Right ventricle myocardium superior (tissue), 1 donor: ENCODE measurements at places on chromosomes 3 and 15. TPM values are rescaled to one million over a fixed set of nuclear protein-coding genes. Genes with fewer than 3 reads are reported as not detected.

DNA sequence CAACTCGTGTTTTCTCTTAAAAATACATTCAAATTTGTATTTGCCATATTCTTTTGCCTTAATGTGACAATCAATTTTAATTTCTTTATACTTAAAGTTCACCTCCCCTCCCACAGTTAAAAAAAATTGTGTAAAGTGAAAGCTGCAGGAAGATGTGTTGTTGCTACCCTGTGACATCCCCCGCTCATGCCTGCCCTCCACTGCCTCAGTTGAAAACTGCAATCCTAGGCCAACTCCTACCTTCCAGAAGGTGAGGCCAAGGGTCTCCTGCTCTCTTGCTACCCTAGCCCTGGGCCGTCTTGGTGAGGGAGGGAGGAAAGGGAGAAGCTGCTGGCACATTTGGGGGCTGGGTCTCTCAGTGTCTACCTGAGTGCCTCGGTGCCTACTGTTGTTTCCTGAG, 57.0 kb upstream of the CMTM7 start:
- no peak for DNase-seq

DNA sequence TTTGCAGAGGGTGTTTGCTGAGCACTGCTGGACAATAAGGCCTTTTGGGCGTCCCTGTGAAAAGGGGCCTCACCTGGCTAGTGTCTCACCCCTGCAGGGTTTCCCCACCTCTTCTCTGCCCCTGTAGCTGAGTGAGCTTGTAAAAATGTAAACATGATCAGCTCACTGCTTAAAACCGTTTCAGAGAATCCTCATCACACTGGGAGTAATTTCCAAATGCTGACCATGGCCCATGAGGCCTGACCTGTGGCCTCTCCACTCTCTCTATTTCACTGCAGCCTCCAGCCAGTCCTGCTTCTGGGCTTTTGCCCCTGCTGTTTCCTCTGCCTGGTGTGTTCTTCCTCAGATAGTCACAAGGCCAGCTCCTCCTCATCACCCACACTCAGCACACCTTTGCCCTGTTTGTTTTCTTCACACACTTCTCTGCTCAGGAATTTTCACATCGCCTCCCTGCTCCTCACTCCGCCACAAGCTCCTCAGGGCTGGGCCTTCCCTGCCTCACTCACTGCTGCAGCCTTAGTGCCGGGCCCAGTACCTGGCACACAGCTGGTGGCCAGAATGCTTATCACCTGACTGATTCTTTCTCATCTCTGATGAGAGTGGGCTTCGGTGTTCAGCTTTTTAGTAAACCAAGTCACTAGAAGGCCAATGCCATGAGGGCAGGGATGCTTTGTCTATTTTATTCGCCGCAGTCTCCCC, 79.3 kb upstream of the SEC13 start:
- no peak for DNase-seq

DNA sequence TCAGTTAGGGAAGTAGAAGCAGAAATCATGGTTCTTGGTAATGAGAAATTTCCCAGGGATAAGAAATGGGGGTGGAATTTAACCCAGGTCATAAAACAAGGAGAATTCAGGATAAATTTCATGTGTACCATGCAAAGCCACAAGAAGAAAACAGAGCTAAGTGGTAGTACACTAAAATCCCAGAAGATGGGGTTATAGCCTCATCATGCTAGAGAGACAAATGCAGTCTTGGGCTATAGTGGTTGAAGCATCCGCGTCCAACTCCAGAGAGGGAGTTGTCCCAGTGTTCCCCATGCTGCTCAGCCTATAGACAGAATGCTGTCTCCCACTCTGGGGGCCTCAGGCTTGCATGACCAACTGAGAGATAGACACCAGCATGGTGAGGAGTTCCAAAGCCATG, 36.2 kb upstream of the CLRN1 start:
- no peak for DNase-seq

GRCh38 chr3:194251891-194252560, 99.1 kb downstream of the CPN2 start:
- DNase-seq: no peak

GRCh38 chr15:39593656-39594445, 13.0 kb downstream of the THBS1 start:
- DNase-seq: no peak

DNA sequence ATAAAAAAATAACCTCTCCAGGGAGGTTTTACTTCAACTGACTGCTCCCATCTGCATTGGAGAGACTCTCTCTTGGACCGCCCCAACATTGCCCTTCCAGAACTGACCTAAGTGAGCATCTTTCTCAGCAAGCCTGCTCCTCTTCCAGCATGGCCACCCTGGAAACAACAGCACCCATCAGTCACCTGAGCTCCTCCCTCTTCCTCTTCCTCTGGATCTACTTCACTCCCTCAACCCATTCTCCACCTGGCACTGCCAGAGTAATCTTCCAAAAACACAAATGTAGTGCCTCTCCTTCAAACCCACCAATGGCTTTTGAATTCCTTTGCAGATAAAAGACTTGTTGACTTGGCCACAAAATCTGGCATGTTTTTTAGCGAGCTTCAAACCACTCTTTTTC, 128.8 kb upstream of the NR2F2 start:
- DNase-seq: no peak

GRCh38 chr3:122677216-122677615, 3.4 kb upstream of the PARP14 start:
- DNase-seq: no peak

DNA sequence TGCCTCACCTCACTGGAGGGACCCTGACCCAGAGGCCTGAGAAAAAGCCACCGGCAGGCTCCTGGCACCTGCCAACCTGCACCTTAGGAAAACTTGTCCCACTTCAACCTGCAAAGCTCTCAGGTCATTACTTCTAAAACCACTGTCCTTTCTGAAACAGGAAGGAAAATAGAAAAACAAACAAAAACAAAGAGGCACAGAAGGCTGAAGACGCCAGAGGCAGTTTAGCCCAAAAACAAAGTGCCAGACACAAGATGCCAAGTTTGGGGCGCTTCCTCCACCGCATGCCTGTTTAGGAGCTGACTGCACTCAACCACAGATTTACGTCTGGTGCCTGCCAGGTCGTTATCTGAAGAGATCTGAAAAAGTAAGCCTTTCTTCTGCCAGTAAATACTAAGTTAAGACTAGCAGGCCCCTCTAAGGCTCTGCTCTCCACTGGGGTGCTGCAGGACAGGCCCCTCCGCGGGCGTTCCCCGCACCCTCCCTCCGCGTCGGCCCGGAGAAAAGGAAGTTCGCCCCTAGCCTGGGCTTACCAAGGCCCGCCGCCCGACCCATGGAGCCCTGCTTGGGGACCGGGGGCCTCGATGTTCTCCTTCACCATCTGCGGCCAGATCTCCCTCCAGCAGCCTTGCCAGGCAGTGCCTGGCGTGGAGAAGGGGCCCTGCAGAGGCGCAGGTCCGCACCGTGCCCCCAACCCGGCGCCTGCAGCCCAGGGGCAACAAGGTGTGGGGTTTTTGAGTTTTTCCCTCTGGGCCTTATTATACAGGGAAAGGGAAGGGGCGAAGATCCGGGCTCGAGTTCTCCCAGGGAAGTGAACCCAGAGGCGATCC, 1.3 kb downstream of the GOLGA8A start:
- DNase-seq: no peak

DNA sequence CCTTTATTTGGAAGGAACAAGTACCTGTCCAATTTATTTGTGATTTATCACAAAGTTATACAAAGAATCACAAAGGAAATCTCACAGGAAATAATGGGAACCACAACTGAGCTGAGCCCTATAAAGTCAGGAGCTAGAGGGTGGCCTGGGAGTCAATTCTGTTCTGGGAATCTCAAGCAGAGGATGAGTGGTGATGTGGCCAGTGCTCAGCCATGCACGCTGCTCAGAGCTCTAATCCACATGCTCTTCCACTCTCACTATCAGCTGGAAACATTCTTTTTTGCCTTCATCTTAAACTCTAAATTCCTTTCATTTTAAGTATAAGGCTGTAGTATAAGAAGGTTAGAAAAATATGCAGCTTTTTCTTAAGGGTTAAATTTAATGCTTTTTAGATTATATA, 36.6 kb downstream of the UACA start:
- no peak for DNase-seq

GRCh38 chr15:78314181-78314581, 14.8 kb upstream of the SKIC8 start:
- no peak for DNase-seq

DNA sequence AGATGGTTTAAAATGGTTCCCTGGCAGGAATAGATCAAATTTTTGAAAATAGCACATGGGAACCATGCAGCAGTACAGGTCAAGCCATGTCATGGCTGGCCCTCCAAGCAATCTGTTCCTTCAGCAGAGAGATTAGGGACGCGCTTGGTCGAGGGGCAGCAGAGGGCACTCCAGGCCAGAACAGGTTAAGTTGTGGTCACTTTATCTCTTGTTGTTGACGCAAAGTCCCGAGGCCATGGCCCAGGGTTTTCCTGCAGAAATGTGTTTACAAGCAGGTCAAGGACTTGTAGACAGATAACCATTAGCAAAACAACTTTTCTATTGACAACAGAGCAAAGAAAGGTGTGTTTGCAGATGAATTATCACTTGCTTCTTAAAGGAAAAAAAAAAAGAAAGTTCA, 570.0 kb upstream of the NR2F2 start:
- no peak for DNase-seq

DNA sequence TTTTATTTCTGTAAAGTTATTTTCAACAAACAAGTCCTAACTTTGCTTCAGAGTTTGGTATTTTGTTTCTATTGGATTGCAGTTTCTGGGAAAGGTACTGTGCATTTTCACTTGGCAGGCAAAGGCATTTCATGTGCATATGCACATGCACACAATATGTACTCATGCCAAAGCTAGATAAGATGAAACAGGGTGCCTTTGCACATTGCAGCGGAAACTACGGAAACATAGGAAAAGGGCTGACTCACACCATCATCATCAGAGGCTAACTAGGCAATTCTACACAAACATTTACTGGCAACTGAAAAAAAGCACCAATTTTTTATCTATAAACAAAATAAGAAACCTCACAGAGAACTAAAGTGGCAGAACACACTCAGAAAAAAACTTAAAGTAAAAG, 550.6 kb upstream of the NECTIN3 start:
- no peak for DNase-seq

GRCh38 chr3:89808680-89809197, 701.3 kb downstream of the EPHA3 start:
- no peak for DNase-seq

- no peak for DNase-seq
Observed at GRCh38 chr15:90581771-90582352, 52.1 kb downstream of the CRTC3 start.

GRCh38 chr3:106326941-106327695, 458.3 kb upstream of the CBLB start:
- no peak for DNase-seq

DNA sequence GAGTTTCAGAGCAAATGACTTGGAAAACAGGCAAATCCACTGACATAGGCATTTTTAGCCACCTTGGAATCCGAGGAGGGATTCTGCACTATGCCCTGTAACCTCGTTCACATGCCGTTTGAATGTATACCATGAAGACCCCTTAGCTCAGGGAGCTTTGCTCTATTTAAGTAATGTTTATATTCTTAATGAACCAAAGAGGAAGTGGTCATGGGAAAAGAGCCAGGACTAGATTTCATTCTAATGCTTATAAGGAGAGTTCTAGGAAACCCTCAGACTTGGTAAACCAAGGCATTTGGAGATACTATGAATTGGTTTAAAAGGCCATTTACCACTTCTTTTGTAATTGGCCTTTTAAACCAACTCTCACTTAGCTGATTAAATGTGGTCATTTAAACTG, 178.9 kb downstream of the IGF1R start:
- DNase-seq: no peak

DNA sequence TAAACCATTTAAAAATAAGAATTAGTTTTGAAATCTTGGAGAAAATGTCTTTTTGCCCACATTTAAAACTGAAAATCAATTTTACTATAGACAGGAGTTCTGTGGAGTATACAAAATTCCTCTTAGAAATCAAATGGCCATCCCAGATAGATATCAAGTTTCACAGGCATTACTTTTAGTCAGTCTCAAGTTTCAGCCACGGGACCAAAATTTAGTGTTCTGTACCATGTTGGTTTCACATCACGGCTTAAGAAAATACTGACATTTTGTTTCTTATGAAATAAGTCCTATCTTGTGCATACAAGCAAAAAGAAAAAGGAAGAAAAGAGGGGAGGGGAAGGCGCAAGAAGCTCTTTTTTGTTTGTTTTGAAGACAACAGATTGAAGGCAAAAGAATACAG, 45.7 kb downstream of the EIF2AK4 start:
- no peak for DNase-seq

DNA sequence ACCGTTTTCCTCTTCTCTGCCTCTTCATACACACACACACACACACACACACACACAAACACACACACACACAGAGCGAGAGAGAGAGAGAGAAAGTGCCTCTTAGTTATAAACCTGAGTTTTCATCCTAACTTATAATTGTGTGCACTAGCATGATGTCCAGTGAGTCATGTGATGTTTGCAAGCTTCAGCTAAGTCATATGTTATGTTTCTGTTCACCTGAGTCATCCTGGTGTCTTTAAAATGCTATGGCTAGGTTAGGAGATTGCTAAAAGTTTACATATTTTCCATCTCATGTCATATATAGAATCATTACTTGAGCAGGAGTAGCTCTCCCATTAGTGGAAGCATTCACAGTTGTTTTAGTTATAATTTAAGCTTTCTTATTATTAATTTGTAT, 155.8 kb downstream of the EPHA6 start:
- no peak for DNase-seq

GRCh38 chr3:126557415-126557745, 1.4 kb downstream of the C3orf22 start:
- no peak for DNase-seq

GRCh38 chr3:132661101-132661500, 972 bp downstream of the UBA5 start:
- DNase-seq: no peak

DNA sequence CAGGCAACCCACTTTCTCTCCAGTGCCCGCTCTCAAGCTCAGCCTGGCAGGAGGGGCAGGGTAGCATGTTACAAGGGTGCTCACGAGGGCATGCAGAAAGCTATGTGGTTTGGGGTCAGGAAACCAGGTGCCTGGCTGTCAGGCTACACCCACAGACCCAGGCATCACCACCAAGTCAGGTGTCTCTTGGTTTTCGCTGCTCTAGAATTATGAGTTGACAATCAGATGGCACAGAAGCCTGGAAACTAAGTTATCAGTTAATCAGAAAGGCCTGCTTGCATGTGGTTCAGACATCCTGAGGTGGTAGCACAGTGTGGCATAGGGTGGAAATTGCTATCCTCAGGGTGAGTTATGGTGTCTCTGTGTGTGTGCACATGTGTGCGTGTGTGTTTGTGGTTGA, 16.2 kb upstream of the CCR9 start:
- no peak for DNase-seq

GRCh38 chr15:77510066-77511057, 89.7 kb downstream of the HMG20A start:
- DNase-seq: no peak

GRCh38 chr3:187689984-187690383, 12.4 kb downstream of the RTP2 start:
- no peak for DNase-seq

The GRK7 gene
- not detected for total RNA-seq

The INSYN1 gene
- 155 TPM for total RNA-seq

The ARF4 gene
- total RNA-seq: 59.0 TPM

The VGLL3 gene
- 2.7 TPM for total RNA-seq

The RFTN1 gene
- 25.8 TPM for total RNA-seq

The NEK11 gene
- 1.3 TPM for total RNA-seq

The TMEM108 gene
- total RNA-seq: 1.5 TPM

The ENTPD3 gene
- 0.30 TPM for total RNA-seq

The MOBP gene
- not detected for total RNA-seq

The SLC28A1 gene
- 0.46 TPM for total RNA-seq

The RBP2 gene
- not detected for total RNA-seq

The FEZF2 gene
- total RNA-seq: not detected

The NOP10 gene
- total RNA-seq: 136 TPM
